ENCODE measurements at places on chromosomes 2 and 18. TPM values are rescaled to one million over a fixed set of nuclear protein-coding genes. Genes with fewer than 3 reads are reported as not detected.

CEP192 gene
- total RNA-seq, result 41.3 TPM

RBM43 gene
- total RNA-seq, result 5.2 TPM

PAX8 gene
- 14.5 TPM for total RNA-seq

GRCh38 chr2:122451697-122452096, 696.2 kb downstream of the TSN start:
- no peak overlapping the region for H3K27ac ChIP-seq
- no peaks in the 10 kb centered on the region for H3K27me3 ChIP-seq
- H3K4me3 ChIP-seq, result no peak overlapping the region
